Melanocyte of skin (primary cell): ENCODE measurements at places on chromosomes 7 and 10. TPM values are rescaled to one million over a fixed set of nuclear protein-coding genes. Genes with fewer than 3 reads are reported as not detected.

Gene APBB1IP
- total RNA-seq: not detected in 2 replicates

Gene ANXA8
- not detected in 2 replicates for total RNA-seq

Gene IDI2
- not detected in 2 replicates for total RNA-seq

Gene RPEL1
- under 0.01 TPM in 2 replicates for total RNA-seq

Gene CALN1
- total RNA-seq: under 0.01 TPM in 2 replicates

Gene TMEM176B
- total RNA-seq: not detected in 2 replicates

Gene FAM170B
- not detected in 2 replicates for total RNA-seq

Gene MSMB
- total RNA-seq: not detected in 2 replicates

Gene OR6B1
- not detected in 2 replicates for total RNA-seq

Gene KIAA1549
- 1.0 and 2.2 TPM in 2 replicates for total RNA-seq

Gene KAZALD1
- 0.77 TPM in 1 of 2 replicates, not detected in the other for total RNA-seq

Gene SLC16A9
- not detected in 2 replicates for total RNA-seq

Gene AKR1C4
- total RNA-seq: not detected in 2 replicates

Gene CALU
- 243 and 365 TPM in 2 replicates for total RNA-seq

Gene AKR1C2
- total RNA-seq: under 0.01 and 0.73 TPM in 2 replicates

Gene SNX13
- total RNA-seq: 39.6 and 58.2 TPM in 2 replicates

Gene CFAP70
- total RNA-seq: 0.33 and 0.77 TPM in 2 replicates

Gene ATOH7
- total RNA-seq: 0.36 TPM in 1 of 2 replicates, not detected in the other

Gene SRGN
- total RNA-seq: 43.6 and 82.4 TPM in 2 replicates

Gene NAT16
- total RNA-seq: not detected in 2 replicates

Gene ABCC2
- total RNA-seq: 69.2 and 130 TPM in 2 replicates

Gene RASA4B
- 1.00 and 1.4 TPM in 2 replicates for total RNA-seq

Gene SFXN2
- 4.5 and 5.8 TPM in 2 replicates for total RNA-seq

Gene IL6
- total RNA-seq: 16.8 and 17.0 TPM in 2 replicates

Gene UCMA
- not detected in 2 replicates for total RNA-seq

Gene TRPV6
- total RNA-seq: not detected in 2 replicates

Gene DYNC1I1
- total RNA-seq: 1.00 and 1.2 TPM in 2 replicates

Gene OPALIN
- total RNA-seq: not detected in 2 replicates
